ENCODE measurements at places on chromosomes 3 and 15.

DNA sequence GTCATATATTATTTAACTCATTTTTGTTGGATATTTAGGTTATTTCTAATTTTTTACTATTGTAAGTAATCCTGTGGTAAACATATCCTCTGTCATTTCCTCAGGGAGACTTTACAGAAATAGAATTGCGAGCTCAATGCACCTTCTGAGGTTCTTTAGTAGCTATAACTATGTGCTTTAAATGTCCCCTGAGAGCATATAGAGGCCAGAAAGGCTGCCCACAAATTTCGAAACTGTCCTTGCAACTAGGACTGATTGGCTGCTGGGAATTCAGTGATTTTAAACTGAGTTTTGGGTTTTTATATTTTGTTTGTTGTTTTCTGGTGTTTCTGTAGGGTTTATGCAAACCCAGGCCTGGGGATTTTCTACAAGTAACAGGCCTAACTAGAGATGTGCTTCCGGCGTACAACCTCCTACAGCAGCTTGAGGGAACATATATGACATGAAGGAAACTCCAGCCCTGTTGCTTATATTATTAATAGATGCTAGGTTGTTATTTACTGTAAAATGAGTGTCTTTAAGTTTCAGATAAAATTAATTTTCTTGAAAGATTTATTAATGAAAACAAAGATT lies 29.1 kb upstream of the P4HTM start:
- DNase-seq: no peak

DNA sequence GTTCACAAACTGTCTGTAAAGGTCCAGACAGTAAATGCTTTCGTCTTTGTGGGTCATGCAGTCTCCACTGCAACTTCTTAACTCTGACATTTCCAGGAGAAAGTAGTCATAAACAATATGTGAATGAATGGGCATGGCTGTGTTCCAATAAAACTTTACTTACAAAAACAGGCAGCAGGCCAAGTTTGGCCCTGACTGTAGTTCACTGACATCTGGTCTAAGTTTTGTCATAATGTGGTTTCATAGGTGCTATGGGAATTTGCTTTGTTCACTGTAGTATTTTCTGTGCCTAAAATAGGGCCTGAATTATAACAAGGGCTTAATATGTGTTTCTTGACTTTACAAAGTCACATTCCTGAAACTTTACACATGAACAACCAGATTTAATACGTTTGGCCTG lies 186.0 kb upstream of the KBTBD8 start:
- DNase-seq: no peak

GRCh38 chr3:25372167-25372566 lies 55.9 kb upstream of the RARB start:
- peak; percentile 72 for DNase-seq

- DNase-seq: peak; percentile 80
Measured at GRCh38 chr15:51121118-51121517, 26.4 kb upstream of the TNFAIP8L3 start.

GRCh38 chr3:198027799-198028390 lies 67.9 kb downstream of the LMLN start:
- DNase-seq: no peak

DNA sequence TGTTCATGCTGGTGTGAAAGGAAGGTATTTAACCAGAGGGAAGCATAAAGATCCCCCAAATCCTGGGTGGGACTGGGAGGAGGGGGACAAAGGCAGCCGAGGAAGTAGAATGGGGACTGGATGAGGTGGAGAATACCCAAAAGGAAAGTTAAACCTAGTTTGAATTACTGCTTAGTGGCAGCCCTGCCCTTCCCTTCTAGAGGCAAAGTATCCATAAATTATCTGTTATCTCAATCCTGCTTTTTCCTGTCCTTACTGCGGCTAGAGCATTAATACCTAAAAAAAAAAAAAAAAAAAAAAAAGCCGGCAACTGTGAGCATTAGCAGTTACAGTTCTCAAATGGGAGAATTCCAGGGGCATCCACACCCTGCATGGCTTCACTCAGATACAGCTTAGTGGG lies 139.0 kb downstream of the RYR3 start:
- no peak for DNase-seq

GRCh38 chr15:90360746-90361145 lies 8.7 kb downstream of the ZNF774 start:
- DNase-seq: no peak

DNA sequence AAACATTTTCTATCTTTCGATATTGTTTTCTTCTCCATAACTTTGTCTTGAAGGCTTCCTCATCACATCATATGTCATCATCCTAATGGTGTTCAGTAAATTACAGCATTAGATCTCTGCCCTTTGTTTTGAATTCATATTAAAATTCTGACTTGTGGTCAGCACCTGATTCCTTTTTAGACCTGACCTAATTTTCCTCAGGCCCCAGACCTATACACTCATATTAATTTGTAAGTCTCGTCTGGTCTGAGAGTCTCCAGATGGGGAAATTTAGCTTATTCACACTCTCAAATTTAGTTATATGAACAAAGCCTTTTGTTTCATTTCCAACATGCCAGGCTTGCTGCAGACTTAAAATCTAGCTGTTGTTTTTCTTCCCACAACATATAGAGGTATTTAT lies 248.4 kb downstream of the KCNH8 start:
- no peak for DNase-seq

DNA sequence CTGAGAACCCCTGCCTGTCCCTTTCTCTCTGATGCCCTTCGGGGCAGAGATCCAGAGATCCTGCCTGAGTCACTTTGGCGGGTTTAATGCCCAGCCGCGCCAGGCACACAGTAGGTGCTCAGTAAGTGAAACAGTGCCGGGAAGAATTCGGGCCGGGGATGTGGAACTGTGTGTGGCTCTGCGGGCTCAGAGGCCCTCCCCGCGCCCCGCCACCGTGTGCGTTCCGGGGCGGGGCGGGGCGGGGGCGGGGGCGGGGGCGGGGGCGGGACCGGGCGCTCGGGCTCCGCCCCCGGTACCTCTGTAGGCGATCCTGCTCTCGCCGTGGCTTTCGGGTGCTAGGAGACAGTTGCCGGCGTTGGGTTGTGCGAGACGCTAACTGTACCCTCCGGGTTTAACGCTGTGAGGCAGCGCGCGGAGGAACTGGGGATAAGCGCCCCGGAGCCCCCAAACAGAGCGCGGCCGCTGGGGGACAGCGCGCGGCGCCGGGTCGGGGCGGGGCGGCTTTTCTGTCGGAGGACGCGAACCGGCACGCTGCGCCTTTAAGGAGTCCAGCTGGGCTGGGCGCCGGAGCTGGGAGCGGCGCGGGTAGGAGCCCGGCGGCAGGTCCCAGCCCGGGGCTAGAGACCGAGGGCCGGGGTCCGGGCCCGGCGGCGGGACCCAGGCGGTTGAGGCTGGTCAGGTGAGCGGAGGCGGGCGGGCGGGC lies at the start of gene ABHD6:
Gene ABHD6 (plus strand): TSS at position 555 of the 703 bp plus-strand sequence. CDS start 18,795 bp downstream, outside the sequence.
- DNase-seq: no peak

Data from GM04503 (cell line).